T follicular helper cell (primary cell): ENCODE measurements at places on chromosomes 1 and 21.

DNA sequence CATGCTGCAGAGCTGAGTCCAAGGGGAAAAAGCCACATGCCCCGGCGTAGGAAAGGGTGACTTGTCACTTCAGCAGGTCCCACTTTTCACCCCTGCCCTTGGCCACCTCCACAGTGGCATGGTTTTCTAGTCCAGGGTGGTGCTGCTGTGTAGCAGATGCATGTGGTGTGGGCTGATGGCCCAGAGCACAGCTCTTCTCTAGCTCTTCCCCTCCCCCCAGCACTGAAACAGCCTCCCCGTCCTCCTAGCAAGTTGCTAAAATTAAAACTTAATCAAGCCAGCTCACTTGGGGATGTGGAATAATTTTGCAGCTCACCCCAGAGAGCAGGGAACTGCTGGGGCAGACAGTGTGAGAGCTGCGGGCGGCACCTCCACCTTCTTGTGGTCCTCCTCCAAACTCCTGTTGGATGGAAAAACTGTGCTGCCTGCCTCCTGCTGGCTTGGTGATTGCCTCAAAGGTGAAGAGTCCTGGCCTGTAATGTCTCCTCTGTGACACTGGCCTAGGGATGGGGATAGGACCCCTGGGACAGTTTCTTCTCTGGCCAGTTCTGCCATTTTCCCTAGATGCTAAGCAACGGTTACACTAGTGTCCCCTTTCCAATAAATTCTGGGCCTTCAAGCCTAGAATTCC, 91.6 kb downstream of the RNF220 start:
- DNase-seq, result no peak

DNA sequence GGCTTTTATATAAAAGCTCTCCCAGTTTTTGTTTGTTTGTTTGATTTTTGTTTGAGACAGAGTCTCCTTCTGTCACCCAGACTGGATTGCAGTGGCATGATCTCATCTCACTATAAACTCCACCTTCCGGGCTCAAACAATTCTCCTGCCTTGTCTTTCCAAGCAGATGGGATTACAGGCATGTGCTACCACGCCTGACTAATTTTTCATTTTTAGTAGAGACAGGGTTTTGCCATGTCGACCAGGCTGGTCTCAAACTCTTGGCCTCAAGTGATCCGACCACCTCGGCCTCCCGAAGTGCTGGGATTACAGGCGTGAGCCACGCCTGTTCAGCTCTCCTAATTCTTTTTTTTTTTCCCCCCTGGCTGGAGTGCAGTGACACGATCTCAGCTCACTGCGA, 4.4 kb downstream of the PCAT6 start:
- no peak for DNase-seq

DNA sequence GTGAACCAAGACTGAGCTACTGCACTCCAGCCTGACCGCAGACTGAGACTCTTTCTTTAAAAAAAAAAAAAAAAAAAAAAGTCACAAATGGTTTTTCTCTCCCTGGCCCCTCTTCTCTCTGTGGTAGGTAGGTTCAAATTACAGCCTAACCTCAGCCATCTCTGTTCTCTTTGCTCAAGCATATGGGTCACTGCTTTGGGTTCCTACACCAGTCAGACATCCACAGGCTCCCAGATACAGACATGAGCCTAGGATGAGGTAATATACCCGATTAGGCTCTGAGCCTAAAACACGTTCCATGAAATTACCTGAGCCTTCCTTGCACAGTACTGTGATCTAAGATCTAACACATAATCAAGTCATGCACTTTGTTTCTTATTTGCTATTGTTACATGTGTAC, 90.5 kb upstream of the JAK1 start:
- DNase-seq, result no peak

- DNase-seq, result no peak
These were observed 1.2 kb downstream of the ALG14 start for GRCh38 chr1:95071539-95071938.

- DNase-seq, result no peak
These were observed 337.6 kb upstream of the SNX7 start for GRCh38 chr1:98323906-98324358.

- no peak for DNase-seq
These were observed 1065.6 kb upstream of the TMPRSS15 start for GRCh38 chr21:19468991-19469715.

GRCh38 chr1:169473347-169473746, 12.4 kb downstream of the SLC19A2 start:
- no peak for DNase-seq

- no peak for DNase-seq
These were observed 16.0 kb downstream of the DISC1 start for GRCh38 chr1:231642618-231643017.

DNA sequence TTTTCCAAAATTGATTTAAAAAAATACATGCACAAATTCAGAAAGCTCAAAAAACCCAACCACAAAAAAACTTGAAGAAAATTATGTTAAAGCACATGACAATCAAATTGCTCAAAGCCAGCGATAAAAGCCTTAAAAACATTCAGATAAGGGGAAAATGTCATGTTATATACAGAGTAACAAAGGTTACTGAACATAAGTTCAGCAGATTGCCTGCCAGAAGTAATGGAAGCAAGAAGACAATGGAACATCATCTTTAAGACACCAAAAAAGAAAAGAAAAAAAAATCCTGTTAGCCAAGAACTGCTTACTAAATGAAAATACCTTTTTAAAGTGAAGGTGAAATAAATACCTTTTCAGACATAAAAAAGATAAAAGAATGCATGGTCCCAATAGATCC, 147.2 kb upstream of the SGIP1 start:
- DNase-seq, result no peak

GRCh38 chr1:159598196-159598595, 10.6 kb downstream of the APCS start:
- no peak for DNase-seq

DNA sequence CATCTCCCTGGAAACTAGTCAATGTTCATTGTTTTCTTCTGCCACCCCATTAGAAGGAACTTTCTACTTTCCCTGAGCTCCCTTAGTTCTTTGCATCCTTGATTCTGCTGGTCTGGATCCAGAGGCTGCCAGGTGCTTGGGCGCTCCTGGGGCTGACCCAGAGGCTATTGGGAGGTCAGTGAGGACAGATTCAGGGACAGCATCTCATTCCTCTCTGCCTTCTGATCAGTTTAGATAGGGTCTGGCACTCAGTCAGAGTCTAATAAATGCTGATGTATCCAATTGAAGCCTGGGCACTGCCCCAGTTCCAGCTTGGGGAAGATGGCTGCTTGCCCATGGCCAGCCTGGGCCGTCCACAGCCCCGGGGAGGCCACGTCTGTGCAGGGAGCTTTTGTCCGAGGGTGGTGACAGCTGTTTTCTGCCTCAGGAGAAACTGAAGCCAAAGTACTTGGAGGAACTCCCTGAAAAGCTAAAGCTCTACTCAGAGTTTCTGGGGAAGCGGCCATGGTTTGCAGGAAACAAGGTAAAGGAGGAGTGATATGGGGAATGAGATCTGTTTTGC, 2.3 kb downstream of the GSTM1 start:
- DNase-seq, result no peak

DNA sequence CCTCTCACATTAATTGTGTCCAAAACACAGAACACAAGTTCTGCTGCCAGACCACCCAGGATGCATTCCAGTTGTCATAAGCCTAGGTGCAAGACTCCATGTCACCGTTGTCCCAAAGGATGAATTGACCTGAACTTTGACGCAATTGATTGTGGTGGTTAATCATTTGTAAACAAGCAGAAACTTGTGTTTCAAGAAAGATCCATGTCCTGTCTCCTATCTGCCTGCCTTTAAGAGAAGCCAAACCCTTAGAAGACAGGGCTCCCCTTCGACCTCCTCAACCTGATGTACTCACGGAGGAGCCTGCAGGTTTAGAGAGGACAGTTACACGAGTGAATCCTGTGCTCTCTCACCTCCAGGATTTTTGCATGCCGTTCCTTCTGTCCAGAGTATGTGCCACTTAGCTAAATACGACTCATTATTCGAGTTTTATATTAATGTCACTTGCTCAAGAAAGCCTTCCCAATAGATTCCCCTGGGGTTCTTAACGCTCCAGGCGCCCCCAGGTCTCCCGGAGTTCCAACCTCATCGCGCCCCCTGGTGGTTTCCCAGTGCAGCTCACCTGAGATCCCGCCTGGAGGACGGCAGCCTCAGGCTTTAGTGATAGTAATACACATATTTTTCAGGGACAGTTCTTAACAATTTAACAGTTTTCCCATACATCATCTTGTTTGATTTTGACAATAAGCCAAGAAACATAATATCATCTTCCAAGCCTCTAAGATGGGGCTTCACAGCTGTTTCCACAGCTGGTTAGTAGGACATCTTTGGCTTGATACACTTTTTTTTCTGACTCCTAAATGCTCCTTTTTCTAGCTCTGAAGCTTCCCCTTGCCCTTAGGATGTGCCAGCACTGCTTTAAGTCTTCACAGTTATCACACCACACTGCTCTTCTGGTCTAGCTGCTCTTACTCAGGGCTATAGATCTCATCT, 2.4 kb upstream of the C8B start:
- DNase-seq, result no peak

GRCh38 chr21:27548486-27548885, 581.6 kb upstream of the ADAMTS5 start:
- no peak for DNase-seq

DNA sequence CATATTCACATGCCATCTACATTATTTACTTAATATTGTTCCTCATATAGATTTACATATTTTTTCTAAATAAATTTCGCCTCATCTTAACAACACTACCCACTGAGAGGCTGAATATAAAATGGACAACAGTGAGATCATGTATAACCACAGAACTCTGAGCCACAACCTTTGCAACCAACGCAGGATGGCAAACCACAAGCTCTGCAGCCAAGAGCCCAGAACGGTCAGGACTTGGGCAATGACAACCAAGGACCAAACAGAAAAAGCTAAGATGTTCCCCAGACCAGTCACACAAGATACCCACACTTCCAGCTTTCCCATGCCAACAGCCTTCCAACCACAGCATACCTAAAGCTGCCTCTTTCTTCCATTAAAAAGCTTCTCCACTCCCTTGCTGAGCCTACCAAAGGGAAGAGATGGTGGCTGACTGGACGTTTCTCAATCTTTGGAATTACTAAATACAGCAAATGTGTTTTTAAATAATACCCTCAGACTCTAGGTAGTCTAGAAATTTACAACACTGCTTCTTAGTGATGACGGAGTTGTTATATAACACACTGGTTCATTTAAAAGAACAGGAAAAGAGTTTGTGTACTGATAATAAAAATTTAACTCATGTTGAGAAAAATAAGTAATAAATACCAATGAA, 117.9 kb downstream of the AKT3 start:
- no peak for DNase-seq

DNA sequence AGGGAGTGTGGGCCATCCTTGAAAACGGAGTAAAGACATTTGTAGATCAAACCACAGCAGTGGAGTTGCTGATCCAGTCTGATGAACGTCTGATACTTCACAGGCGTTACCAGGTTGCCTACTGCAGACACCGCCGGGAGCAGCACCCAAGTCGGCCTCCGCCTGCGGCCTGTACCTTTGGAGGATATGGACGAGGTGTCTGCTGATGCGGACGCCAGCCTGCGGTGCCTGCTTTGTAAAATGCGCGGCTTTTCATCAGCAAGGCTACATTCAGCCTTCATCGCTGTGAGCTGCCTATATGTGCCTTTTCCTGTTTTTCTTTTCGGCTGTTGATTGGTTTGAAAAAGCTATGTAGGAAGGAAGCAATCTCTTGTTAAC, 16.0 kb downstream of the SLX9 start:
- DNase-seq, result no peak

- no peak for DNase-seq
These were observed 52.2 kb downstream of the NENF start for GRCh38 chr1:212484701-212485570.

GRCh38 chr1:167276969-167277368, 56.3 kb downstream of the POU2F1 start:
- DNase-seq, result no peak

- no peak for DNase-seq
These were observed 559.0 kb downstream of the OMA1 start for GRCh38 chr1:57987523-57987922.

- no peak for DNase-seq
These were observed 128.2 kb downstream of the NFIA start for GRCh38 chr1:61210435-61211154.

GRCh38 chr1:40341491-40342380, 24.6 kb upstream of the COL9A2 start:
- DNase-seq, result no peak

GRCh38 chr1:28517649-28517999, 11.8 kb downstream of the RCC1 start:
- no peak for DNase-seq

- no peak for DNase-seq
These were observed 20.1 kb upstream of the PDE4B start for GRCh38 chr1:65772607-65773006.

GRCh38 chr1:36847761-36848160, 186.6 kb downstream of the GRIK3 start:
- no peak for DNase-seq

DNA sequence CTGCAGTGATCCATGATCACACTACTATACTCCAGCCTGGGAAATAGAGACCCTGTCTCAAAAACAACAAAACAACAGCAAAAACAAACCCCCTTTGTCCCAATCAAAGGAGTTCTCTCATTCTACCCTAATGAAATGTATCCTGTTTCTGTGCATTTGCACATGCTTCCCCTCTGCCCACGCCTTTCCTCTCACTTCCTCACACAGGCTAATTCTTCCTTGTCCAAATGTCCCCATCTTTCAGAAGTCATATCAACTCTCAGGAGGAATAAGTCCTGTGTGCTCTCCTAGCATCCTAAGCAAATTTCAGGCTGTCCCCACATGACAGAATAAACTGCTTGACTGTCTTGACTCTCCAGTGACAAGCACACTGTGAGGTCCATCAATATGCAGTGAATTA, 8.1 kb upstream of the ATP1B1 start:
- DNase-seq, result no peak

DNA sequence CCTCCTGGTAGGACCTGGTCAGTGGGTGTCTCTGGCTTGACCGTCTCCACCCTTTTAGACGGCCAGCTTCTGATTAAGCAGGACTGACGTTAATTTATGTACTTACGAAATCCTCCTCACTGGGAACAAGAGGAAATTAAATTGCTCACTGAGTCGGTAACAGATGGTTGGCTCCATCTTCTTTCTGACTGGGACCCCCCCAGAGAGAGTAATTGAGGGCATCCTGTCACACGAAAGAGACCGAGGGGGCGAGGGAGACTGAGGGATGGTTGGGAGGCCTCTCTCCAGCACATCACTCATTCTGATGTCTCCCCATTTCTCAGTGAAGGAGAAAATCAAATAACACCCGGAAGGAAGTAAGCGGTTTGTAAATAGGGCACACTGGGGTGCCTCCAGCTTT, 104.8 kb downstream of the OMA1 start:
- no peak for DNase-seq

DNA sequence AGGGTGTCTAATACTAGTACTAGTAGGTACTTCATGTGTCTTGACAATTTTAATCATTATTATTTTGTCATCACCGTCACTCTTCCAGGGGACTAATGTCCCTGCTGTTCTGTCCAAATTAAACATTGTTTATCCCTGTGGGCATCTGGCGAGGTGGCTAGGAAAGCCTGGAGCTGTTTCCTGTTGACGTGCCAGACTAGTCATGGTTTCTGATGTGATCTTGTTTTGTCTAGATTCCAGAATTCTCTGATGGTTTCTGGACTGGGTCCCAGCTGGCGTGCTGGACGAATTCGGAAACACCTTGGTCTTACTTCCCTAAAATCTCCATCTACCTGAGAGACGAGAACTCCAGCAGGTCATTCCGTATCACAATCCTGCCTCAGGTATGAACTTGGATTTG, 66.1 kb upstream of the FAM3B start:
- no peak for DNase-seq
